ENCODE measurements at places on chromosomes 7 and 10.

DNA sequence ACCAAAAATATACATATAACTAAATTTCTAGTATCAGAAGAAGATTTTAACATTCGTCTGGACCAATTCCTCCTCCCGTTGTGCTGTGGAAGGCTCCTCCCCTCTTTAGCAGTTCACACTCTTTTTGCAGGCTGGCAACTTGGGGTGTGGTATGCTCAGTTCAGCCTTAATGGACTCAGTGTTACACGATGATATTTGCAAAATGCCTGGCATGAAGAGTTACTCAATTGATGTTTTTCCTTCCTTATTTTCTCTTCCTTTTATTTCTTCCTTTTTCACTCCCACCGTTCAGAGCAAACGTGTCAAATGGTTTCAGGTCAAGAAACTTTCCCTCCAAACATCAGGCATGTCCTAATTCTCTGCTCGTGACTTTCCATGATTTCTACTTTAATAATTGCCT, 248.3 kb downstream of the PHF14 start:
- no peak for DNase-seq

- DNase-seq = no peak
Measured at GRCh38 chr10:100468978-100469377, 6.2 kb downstream of the WNT8B start.

GRCh38 chr7:2478399-2478785, 2.2 kb upstream of the GRIFIN start:
- DNase-seq = no peak

GRCh38 chr10:118832241-118832651, 77.5 kb upstream of the CACUL1 start:
- DNase-seq = no peak

- DNase-seq = no peak
Measured at GRCh38 chr7:26594553-26594952, 269.8 kb downstream of the SKAP2 start.

GRCh38 chr10:70673929-70674559, 1.7 kb downstream of the ADAMTS14 start:
- no peak for DNase-seq

GRCh38 chr7:23471106-23471859, 992 bp upstream of the IGF2BP3 start:
- DNase-seq = no peak

- no peak for DNase-seq
Measured at GRCh38 chr7:85030893-85031292, 156.0 kb downstream of the SEMA3D start.

DNA sequence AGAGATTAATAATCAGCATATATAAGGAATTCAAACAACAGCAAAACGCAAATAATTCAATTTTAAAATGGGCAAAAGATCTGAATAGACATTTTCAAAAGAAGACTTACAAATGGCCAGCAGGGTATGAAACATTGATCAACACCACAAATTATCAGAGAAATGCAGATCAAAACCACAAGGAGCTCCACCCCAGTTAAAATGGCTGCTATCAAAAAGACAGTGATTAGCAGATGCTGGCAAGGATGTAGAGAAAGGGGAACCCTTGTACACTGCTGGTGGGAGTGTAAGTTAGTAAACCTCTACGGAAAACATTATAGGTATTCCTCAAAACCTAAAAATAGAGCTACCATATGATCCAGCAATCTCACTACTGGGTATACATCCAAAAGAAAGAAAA, 128.0 kb upstream of the CACUL1 start:
- DNase-seq = no peak

All from naive thymus-derived CD4-positive, alpha-beta T cell (primary cell).